ENCODE measurements at places on chromosomes 6 and 20.

- DNase-seq, result no peak
These were observed 154.4 kb downstream of the TMEM200A start for GRCh38 chr6:130520221-130520620.

- DNase-seq, result no peak
These were observed 130.0 kb downstream of the CDKAL1 start for GRCh38 chr6:20664250-20664649.

DNA sequence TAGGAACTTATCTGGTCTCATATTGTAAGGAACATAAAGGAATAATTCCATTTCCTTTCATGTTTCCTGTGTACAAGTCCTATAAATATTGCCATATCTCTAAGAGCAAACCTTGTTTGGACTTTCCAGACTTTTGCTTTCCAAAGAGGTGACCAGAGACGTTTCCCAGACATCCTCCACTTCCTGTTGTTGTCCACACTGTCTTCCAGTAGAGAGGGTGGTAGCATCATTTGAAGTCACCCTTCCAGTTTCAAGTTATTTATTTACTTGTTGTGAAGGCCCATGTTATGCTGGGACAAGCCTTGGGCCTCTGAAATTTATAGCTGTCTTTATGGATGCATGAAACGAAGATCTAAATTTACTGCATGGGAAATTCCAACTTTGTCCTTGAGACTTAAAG, 10.6 kb upstream of the TGM3 start:
- no peak for DNase-seq

DNA sequence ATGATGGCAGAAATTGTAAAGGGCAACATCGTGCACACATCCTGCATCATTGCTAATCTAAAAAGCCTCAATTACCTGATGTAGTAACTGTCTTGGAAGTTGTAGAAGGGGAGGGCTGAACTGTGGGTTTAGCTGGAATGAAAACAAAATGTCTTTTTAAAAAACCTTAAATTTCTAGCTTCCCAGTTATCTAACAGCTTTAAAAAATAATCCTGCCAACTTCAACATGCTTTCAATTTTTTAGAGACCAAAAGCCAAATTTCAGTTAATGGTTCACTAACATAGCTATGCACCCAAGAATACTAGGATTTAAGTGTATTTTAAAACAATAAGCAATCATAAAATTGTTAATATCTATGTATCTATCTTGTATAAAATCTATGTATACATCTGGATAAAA, 11.9 kb downstream of the CD164 start:
- DNase-seq, result no peak
